ENCODE measurements at places on chromosomes 11 and 22.

- H3K4me1 ChIP-seq, result no peaks in the 10 kb centered on the region
- H3K36me3 ChIP-seq, result no peaks in the 10 kb centered on the region
- no peak overlapping the region for H3K4me3 ChIP-seq
These were observed 155.1 kb downstream of the HIPK3 start for GRCh38 chr11:33412241-33412640.

- no peak overlapping the region for H3K27ac ChIP-seq
- H3K27me3 ChIP-seq, result no peaks in the 10 kb centered on the region
These were observed 66.8 kb downstream of the THAP12 start for GRCh38 chr11:76313913-76314740.

- no peaks in the 10 kb centered on the region for H3K4me1 ChIP-seq
- H3K4me3 ChIP-seq, result no peak overlapping the region
- H3K36me3 ChIP-seq, result no peaks in the 10 kb centered on the region
- no peaks in the 10 kb centered on the region for H3K27me3 ChIP-seq
These were observed 29.9 kb upstream of the OR10G7 start for GRCh38 chr11:124070915-124071622.

- H3K27me3 ChIP-seq, result no peaks in the 10 kb centered on the region
- DNase-seq, result no peak
- H3K4me3 ChIP-seq, result no peak overlapping the region
- peaks cover 6% of the 10 kb centered on the region for H3K4me1 ChIP-seq
These were observed 43.1 kb upstream of the MYH9 start for GRCh38 chr22:36430863-36431262.

- no peaks in the 10 kb centered on the region for H3K36me3 ChIP-seq
- no peak for DNase-seq
- no peak overlapping the region for H3K27ac ChIP-seq
These were observed 16.1 kb downstream of the POU2AF1 start for GRCh38 chr11:111362887-111363411.

- DNase-seq, result no peak
- no peak overlapping the region for H3K27ac ChIP-seq
- H3K27me3 ChIP-seq, result peaks cover 4% of the 10 kb centered on the region
- no peaks in the 10 kb centered on the region for H3K36me3 ChIP-seq
- no peaks in the 10 kb centered on the region for H3K4me1 ChIP-seq
These were observed 65.9 kb downstream of the ADAMTS15 start for GRCh38 chr11:130514316-130514715.

DNA sequence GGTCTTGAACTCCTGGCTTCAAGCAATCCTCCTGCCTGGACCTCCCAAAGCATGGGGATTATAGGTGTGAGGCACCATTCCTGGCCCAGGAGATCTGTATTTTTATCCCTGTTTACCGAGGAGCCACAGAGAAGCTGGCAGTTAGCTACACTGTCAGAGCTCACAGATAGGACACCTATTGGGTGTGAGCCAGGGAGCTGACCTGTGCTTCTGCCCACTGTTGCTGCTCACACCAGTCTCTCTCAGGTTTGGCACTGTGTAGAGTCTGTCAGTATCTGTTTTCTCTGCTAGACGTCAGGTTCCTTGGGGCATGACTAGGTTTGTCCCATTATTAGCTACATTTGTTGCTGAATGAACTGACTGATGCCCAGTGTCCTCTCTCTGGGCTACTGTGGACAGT lies 17.5 kb downstream of the PPP6R2 start:
- H3K27ac ChIP-seq, result no peak overlapping the region
- H3K4me1 ChIP-seq, result peaks cover 4% of the 10 kb centered on the region
- no peak for DNase-seq
- H3K27me3 ChIP-seq, result no peaks in the 10 kb centered on the region

DNA sequence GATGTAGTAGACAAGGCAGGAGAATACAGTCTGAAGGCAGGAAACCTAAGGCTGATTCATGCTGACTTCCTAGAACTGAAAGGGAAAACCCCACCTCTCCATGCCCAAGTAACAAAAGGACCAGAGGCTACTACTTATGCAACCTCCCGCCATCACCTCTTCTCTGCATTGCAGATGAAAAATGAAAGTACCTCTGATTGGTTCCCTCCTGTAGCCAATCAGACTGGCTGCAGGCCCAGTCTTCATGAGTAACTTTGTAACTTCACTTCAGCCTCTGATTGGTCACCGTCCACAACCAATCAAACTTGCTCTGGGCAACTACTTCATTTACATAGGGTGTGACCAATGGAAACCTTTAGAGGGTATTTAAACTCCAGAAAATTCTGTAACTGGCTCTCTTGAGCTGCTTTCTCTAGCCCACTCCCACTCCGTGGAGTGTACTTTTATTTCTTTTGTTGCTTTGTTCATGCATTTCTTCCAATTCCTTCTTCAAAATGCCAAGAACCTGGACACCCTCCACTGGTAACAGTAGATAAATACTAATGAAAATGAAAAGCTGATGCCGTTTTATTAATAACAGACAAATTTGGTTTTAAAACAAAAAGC lies 5.2 kb upstream of the MAP6 start:
- no peak for DNase-seq
- peaks cover 7% of the 10 kb centered on the region for H3K27me3 ChIP-seq
- H3K4me3 ChIP-seq, result no peak overlapping the region
- no peaks in the 10 kb centered on the region for H3K36me3 ChIP-seq
- no peak overlapping the region for H3K27ac ChIP-seq

- no peak overlapping the region for H3K27ac ChIP-seq
- no peaks in the 10 kb centered on the region for H3K36me3 ChIP-seq
- peaks cover 9% of the 10 kb centered on the region for H3K4me1 ChIP-seq
- peaks cover 9% of the 10 kb centered on the region for H3K27me3 ChIP-seq
These were observed 17.4 kb downstream of the LMO2 start for GRCh38 chr11:33874433-33874832.

Data from effector memory CD4-positive, alpha-beta T cell (primary cell).